ENCODE measurements at places on chromosomes 12 and 14.

DNA sequence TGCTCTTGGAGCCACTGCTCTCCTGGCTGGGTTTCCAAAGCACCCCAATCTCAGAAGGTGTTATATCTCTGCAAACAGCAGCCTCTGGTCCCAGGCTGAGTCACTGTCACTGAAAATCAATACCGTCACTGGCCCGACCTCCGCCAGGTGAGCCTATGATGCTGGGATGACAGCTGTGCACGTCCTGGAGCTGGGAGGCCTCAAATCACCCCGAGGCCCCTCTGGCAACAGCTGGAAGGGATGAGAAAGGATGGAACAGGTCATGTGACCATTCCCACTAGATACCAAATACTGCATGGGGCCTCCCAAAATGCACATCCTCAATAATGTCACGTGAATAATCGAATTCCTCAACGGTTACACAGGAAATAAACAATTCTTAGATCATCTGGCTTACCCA is 190.8 kb downstream of the TTC7B start:
- DNase-seq = no peak

DNA sequence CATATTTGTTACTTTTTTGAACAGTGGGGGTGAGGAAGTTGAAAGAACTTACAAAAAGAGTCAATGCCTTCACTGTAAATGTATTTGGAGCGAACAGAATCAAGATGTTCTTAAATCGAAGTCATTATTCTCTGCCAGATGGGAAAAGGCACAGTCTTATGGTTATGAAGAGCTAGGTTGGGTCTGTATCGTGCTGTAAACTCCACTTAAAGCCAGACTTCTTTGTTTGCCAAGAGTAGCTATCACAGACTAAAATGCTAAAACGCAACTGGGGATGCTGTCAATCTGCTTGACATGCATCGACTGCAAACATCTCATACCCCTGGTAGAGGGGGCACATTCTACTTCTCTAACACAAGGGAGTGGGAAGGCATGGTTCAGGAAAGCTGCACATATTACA is 160.4 kb downstream of the DACT1 start:
- no peak for DNase-seq

DNA sequence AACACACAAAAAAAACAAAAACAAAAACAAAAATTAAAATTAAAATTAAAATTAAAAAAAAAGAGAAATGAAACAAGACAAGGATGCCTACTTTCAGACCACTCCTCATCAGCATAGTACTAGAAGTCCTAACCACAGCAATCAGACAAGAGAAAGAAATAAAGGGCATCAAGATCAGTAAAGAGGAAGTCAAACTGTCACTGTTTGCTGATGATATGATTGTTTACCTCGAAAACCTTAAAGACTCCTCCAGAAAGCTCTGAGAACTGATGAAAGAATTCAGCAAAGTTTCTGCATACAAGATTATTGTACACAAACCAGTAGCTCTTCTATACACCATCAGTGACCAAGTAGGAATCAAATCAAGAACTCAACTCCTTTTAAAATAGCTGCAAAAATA is 29.2 kb downstream of the ALG10 start:
- DNase-seq = no peak

- DNase-seq = no peak
These were observed 2.4 kb downstream of the WASHC3 start for GRCh38 chr12:102059343-102059742.

- peak; percentile 9 for DNase-seq
These were observed 2.9 kb upstream of the RTL1 start for GRCh38 chr14:100906420-100906819.

DNA sequence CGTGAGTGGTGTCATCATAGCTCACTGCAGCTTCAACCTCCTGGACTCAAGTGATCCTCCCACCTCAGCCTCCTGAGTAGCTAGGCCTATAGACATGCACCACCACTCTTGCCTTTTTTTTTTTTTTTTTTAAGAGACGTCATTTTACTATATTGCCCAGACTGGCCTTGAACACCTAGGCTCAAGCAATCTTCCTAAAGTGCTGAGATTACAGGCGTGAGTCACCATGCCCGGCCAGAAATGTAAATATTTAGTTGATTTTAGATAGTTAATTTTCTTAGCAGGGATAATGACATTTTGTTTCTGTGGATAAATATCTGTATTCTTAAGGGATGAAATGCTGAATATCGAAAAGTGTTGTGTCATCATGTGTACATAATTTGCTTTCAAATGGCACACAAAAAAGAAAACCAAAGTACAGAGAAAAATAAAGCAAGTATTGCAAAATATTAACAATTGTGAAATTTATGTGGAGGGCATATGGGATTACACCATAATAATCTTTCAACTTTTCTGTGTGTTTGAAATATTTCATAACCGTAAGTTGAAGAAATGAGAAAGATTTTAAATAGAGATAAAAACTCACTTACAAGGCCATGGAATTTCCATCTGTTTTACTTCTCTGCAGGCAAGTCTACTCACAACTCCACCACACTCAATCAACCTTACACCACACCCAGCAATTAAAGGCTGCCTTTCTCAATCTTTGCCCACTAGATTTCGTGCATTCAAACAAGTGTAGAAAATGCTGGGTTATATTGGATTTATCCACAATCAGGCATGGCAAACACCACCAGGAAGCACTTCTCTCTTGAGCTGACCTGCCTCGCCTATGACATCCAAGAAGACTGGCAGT is 93.7 kb downstream of the SPTSSA start:
- peak; percentile 67 for DNase-seq

DNA sequence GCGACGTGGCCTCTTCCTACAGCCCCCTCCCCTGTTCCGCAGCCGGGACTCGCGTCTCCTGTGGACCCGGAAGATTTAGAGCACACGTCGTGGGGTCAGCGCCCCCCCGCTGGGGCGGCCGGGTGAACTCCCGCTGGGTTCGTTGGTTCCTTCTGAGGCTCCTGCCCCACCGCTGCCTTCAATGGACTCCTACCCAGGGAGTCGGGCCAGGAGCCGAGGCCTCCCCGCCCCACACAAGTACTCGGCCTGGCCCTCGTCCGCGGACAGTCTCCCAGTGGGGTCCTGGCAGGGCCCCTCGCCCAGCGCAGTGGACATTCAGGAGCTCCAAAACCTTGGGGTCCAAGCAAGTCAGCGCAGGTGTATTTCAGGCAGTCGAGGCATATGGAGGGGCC is 1.2 kb downstream of the MMP17 start:
- DNase-seq = peak; percentile 40

- peak; percentile 48 for DNase-seq
These were observed 498 bp downstream of the PIANP start for GRCh38 chr12:6699989-6700645.

DNA sequence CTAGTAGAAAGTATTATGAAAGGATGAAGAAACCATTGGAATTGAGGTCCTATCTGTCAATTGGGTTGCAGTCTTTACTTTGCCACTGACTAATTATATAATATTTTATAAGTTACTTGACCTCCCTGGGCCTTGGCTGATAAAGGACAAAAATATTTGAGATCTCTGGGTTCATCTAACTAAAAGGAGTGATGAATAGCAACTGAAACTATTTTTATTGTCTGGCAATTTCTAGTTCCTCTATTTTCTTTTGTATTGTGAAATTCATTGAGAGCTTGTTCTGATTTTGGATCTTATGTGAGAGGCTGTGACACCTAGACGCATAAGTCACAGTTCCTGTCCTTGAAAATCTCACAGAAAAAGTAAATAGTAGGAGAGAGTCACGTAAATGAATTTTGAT is 415.7 kb upstream of the ATP2B1 start:
- no peak for DNase-seq

GRCh38 chr12:26648584-26648983 is 184.4 kb downstream of the ITPR2 start:
- peak; percentile 80 for DNase-seq

DNA sequence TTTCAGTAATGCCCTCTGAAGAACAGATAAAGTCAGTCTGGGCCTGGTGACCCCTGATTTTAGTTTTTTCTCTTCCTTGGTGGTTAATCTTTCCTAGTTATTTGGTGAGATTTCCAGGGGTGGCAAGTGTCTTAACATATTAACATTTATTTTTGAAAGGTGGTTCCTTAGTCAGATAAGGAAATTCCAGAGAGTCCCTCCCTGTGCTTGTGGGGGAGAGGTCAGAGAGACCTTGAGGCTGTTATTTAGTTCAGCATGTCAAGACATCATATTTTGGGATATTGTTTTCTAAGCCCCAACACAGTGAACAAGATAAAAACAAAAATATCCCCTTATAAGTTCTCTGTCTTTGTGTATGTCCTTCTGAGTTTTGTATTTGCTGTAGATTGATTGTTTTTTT is 9.5 kb upstream of the LUM start:
- no peak for DNase-seq

DNA sequence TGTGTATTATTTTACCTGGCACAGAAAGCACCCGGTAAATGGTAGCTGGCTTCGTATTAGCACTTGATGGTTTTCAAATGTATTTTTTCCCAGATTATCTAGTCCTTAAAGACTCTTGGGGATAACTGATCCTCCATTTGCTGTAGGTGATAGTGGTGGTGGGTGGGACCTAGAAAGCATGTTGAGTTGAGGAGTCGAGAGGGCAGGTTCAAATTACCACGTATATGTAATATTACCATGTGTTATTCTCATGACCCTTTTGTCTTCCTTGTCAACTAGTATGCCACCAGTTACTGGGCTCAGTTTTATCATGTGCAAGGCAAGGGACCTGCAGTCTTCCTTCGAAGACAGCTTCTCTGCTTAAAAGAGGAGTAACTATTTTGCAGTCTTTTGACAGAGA is 1.8 kb downstream of the GLRX5 start:
- DNase-seq = no peak

DNA sequence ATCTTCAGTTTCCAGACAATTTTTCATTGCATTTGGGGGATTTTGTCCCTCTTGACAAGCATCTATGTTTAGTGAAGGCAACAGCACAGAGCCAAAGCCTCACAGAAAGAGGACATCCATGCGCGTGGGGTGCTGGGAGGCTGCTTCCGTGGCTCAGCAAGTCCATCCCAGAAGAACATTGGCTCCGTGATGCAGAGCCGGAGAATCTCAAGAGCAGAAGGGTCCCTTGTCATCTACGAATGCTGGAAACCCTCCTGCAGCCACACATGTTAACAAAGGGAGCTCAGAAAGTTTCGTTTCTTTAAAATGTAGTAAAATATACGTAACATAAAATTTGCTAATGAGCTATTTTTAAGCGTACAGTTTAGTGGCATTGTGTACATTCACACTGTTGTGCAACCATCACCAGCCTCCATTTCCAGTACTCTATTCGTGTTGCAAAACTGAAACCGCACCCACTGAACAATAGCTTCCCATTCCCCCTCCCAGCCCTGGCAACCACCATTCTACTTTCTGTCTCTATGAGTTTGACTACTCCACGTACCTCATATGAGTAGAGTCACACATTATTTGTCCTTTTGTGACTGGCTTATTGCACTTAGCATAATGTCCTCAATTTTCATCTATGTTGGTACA is 185.9 kb downstream of the TTC7B start:
- no peak for DNase-seq

DNA sequence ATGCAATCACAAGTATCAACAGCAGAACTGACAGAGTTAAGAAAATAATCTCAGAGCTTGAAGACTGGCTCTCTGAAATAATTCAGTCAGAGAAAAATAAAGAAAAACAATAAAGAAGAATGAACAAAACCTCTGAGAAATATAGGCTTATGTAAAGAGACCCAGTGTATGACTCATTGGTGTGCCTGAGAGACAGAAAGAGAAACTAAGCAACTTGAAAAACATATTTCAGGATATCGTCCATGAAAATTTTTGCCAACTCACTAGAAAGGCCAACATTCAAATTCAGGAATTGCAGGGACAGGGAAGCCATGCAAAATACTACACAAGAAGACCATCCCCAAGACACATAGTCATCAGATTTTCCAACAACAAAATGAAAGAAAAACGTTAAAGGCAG is 56.2 kb downstream of the APOBEC1 start:
- DNase-seq = no peak

DNA sequence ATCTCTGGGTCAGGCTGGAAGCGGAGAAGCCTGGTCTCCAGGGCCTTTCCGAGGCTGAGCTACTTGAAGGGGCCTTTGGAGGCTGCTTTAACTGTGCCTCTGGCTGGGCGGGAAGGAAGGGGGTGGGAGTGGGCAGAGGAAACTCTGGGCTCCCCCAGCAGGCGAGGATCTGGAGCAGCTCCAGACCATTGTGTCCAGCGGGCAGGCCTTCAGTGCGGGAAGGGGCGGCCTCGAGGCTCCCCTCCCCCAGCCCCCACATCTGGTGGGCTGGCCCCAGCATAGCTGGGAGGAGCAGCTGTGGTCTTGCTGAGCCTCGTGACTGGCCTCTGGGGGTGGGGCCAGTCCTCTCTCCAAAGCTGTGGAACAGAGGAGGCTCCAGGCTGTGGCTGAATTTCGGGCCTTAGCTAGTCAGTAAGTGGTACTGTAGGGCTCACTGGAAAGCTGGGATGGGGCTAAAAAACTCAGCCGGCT is 3.4 kb downstream of the TAMALIN start:
- peak; percentile 89 for DNase-seq

DNA sequence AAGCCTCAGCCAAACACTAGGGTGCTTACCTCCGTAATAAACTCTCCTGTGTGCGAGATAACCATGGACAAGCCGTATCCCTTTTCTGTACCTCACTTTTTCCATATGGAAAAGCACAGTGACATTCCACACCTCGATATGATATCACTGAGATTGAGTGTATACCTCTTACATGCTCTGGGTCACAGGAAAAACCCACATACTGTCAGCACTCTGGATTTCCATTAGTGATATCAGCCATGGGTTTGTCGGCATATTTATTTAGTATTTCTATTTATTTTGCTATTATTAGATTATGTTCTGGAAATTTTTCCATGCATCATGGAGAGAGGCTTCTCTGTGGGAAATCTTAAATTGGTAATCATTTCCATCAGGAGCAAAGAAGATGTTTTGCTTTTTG is 28.0 kb upstream of the DAAM1 start:
- DNase-seq = no peak

DNA sequence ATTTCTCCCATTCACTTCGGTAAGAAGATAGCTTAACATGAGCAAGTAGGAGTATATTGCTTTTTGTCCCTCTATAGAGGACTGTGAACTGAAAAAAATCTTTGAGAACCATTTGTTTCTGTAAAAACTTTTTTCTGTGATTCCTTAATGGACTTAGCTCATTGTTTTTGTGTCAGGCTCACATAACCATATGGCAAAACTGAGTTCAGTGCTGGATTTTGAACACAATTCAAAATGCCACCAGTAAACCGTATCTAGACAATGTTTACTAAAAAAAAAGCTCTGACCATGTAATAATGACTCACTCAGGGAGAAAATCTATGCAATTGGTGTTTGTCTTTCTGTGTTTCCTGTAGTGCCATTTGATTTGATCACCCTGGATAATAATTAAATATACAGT is 5.2 kb downstream of the TRHDE start:
- DNase-seq = no peak

Data from AG20443 (cell line).